ENCODE measurements at places on chromosomes 16 and 17.
A peak's percentile ranks its signal among the peaks of the same experiment; 100 is the strongest.

GRCh38 chr17:4645642-4646041 is 4.2 kb upstream of the ALOX15 start:
- peak; percentile 84 for DNase-seq

GRCh38 chr16:27811881-27812280 is 251.6 kb downstream of the GSG1L start:
- no peak for DNase-seq

DNA sequence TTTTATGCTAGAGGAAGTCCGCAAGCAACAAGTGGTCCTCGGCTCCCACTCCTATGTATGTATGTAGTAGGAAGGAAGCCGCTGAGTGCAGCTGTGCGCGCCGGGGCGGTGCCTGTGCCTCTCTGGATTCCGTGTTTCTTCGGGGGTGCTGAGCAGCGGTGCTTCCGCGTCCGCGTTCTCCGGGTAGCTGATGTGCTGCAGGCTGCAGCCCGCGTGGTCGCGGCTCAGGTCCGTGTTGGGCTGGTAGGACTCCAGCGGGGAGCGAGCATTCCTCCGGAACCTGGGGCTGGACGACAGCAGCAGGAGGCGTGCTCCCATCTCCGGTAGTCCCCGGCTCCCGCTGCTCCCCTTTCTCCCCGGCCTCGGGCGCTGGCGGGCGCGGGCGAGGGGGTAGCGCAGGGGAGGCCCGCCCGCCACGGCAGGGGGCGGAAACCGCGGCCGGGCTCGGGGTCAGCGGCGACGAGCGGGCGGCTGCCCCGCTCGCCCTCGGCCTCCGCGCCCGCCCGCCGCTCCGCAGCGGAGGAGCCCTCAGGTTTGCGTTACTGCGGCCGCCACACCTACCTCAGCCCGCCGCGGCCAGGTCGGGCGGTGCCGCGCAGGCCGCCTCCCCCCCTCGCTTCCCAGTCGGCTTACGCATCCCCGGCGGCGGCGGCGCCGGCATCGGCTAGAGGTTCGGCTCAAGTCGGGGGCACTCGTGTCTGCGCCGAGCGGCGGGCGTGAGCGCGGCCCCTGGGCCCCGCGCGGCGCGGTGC is 487 bp downstream of the C17orf67 start:
- peak; percentile 59 for DNase-seq

DNA sequence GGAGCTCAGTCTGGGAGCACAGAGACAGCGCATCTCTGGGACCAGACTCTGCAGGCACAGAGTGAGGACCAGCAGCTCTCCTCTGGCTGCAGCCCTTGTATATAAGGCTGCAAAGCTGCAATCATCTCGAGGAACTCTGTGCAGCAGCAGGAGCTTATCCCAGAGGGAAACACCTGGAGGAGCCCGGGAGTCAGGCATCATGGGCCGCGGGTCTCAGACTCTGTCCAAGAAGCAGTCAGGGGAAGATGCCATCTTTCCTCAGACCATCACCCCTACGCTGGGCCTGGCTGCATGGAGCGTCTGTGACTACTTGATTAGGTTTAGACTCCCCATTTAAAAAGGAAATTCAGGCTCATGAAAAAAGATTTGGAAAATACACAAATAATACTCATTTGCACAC is 122.0 kb downstream of the IRF8 start:
- no peak for DNase-seq

DNA sequence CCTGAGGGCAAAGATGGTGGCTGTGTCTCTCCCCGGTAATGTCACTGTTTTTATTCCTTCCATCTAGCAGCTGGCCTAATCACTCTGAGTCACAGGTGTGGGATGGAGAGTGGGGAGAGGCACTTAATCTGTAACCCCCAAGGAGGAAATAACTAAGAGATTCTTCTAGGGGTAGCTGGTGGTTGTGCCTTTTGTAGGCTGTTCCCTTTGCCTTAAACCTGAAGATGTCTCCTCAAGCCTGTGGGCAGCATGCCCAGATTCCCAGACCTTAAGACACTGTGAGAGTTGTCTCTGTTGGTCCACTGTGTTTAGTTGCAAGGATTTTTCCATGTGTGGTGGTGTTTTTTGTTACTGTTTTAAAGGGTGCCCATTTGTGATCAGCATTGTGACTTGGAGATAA is 5.5 kb upstream of the RAPGEFL1 start:
- DNase-seq, result no peak

GRCh38 chr17:50627782-50628601 is 6.7 kb upstream of the ABCC3 start:
- no peak for DNase-seq

All from suppressor macrophage treated with lipopolysaccharide for 4 hours (primary cell).